Stimulated activated CD8-positive, alpha-beta memory T cell treated with anti-CD3 and anti-CD28 coated beads, Interleukin-15, amount 100 ng/mL, for 48 hours (primary cell): ENCODE measurements at places on chromosomes 6 and 20.

DNA sequence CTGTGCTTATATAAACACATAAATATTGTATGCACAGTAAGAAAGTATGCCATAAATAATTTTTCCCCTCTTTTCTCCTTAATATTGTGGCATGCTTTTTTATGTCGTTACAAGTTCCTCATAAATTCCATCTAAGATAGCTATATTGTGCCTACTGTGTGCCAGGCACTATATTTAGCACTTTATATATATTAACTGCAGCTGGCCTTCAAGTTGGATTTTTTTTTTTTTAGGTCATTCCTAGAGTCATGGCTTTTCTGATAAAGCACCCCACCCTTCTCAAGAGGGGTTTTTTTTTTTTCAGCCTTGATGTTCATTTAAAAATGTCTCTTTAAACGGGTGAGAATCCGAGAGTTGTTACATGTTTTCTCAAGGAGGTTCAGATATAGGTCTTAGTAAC lies 42.8 kb upstream of the RNF8 start:
- DNase-seq: no peak

- DNase-seq: no peak
Observed at GRCh38 chr6:113331021-113331420, 526.1 kb upstream of the MARCKS start.

DNA sequence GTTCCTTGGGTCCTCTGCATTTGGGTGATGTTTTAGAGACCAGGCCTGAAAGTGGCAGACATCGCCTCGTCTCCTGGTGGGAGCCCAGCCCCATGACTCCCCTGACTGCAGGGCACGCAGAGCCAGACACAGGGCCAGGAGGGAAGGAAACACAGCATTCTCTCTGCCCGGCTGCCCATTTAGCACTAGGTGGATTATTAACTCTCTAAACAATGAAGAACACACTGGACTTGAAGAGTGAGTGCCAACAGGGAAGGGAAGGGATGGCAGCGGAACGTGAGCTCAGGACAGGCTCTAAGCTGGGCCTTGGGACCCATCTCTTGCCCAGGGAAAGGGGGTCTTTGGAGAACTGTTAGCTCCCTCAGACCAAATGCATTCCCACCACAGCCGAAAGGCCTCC lies 80.4 kb downstream of the TBXT start:
- no peak for DNase-seq

GRCh38 chr6:87078983-87079616 lies 15.8 kb downstream of the CGA start:
- DNase-seq: peak; percentile 40

DNA sequence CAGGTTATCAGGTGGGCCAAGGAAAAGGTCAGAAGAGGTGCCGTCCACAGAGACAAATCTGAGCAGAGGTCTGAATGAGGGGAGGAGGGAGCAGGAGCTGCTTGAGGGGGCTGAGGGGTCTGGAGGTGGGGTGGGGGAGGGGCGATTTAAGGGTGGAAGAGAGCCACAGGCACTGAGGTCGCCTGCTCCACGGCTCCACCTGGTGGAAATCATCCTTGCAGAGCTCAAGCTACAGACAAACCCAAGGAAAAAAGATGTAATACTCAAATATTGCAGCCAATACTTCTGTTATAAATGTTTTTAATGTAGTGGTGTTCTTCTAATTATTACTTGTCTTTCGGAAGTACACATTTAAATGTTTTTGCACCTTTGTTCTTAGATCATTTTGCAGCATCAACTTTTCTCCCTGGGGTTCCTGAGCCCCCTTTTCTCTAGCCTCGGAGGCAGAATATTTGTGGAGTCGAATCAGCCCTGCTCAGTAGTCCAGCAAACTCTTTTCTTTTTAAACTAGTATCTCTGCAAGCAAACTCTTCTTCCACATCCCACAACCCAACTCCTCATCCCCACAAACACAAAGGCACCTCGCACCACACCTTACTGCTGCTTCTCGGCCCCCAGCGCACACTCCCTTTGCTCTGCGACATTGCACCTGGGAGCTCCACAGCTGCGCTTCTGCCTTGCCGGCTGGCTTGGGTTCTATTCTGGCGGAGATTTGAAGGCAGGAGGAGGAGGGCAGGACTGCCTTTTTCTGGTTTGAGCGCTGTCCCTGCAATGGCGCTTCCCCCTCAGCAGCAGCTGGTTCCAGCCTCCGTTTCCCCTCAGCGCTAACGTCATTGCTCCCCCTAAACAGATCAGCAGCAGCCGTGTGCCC lies 51.0 kb upstream of the TFAP2A start:
- DNase-seq: peak; percentile 4

DNA sequence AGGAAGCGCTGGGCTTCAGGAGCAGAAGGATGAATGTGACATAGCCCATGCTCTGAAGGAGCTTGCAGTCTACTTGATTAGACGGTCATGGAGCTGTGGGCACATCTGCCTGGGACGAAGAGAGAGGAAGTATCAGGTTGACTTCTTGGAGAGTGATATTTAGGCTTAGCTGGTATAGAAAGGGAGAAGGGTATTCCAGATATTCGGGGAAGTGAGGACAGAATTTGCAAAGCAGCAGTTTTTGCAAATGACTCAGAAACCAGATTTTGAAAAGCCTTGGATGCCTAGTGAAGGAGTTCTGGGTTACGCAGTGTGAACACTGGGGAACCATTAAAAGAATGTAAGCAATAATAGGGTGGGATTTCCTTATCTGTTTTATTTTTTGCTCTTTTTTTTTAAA lies 60.7 kb downstream of the EYA4 start:
- no peak for DNase-seq

GRCh38 chr20:3783068-3783489 lies 1.8 kb upstream of the SPEF1 start:
- no peak for DNase-seq

GRCh38 chr6:130164251-130164650 lies 58.5 kb downstream of the SAMD3 start:
- DNase-seq: no peak

- no peak for DNase-seq
Observed at GRCh38 chr20:6007529-6008103, 46.2 kb downstream of the LRRN4 start.

DNA sequence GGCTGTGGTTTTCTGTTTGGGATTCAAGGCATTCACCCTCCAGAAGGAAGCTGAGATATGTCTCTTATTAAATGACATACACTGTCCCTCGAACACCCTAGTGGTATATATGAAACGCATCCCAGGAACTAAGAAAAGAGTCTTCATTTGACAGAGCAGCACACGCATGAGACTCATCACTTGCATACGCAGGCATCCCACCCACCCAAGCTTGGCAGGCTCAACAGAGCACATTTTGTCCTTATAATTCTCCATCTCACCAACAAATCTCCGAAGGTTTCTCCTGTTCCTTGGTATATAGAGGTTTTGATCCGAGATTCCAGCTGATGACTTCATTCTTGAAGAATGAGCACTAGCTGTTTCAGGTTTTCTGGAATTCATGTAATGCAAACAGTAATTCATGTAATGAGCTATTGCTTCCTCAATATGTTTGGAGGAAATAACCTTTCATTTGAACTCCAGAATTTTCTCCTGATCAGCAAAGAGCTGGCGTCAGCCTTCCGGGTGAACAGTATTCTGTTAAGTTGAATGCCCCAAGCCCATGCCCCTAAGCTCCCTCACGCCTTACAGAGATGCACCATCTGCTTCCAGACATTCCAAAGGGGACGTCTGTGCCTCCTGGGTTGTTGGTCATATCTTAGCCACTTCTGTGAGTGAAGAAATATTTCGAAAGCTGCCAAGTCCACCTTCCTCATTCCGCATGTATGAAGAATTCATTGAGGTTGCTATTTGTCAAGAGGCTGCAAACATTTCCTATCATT lies 66.0 kb upstream of the CDH4 start:
- DNase-seq: no peak

DNA sequence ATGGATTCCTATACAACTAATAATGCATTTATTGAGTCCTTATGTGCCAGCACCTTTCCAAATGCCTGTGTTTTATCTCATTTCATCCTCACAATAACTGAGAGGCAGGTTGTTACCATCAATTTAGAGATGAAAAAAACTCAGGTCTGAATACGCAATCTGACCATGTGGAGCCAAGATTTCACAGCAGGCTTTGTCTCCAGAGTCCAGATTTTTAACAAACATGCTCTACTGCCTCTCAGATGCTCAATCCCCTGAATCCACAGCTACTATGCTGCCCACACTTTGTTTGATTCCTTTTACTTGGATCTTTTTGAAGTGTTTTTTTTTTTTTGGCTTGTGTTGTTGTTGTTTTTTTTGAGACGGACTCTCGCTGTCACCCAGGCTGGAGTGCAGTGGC lies 46.8 kb downstream of the B4GALT5 start:
- DNase-seq: no peak

DNA sequence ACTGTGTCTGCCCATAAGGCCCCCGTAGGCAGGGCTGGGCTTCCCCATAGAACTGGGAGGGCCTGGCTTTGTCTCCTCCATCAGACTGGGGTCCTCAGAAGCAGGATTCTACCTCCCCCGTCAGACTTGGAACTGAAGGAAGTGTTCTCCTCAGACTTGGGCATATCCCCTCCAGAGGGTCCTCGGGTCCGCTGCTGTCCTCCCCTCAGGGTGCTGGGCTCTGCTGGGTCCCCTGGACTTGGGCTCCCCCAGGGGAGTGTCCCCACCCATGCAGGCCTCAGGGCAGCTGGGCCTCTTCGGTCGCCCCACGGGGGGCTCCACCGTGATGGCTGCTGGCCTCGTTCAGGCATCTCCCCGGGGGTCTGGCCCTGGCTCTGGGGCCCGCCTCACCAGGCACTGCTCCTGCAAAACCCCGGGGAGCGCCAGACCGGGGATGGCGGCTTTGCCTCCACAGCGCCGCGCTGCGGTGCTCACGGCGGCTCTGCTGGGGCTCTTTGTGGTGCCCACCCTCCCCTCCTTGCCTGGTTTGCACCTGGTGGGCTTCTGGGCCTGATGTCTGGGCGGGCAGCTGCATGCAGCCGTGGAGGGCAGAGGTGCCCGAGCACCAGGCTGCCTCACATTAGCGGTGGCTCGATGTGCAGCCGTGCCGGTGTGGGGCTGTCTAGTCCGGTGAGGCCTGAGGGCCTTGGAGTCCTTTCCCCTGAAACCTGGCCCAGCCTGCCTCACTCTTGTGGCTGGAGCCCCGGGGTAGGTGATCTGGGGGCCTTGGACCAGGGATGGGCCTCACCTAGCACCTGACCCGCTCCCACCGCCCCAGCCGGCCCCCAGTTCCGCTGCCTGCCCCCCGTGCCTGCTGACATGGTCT lies 13.9 kb downstream of the COL20A1 start:
- no peak for DNase-seq

GRCh38 chr6:140992678-140993077 lies 1140.0 kb upstream of the GJE1 start:
- DNase-seq: no peak

DNA sequence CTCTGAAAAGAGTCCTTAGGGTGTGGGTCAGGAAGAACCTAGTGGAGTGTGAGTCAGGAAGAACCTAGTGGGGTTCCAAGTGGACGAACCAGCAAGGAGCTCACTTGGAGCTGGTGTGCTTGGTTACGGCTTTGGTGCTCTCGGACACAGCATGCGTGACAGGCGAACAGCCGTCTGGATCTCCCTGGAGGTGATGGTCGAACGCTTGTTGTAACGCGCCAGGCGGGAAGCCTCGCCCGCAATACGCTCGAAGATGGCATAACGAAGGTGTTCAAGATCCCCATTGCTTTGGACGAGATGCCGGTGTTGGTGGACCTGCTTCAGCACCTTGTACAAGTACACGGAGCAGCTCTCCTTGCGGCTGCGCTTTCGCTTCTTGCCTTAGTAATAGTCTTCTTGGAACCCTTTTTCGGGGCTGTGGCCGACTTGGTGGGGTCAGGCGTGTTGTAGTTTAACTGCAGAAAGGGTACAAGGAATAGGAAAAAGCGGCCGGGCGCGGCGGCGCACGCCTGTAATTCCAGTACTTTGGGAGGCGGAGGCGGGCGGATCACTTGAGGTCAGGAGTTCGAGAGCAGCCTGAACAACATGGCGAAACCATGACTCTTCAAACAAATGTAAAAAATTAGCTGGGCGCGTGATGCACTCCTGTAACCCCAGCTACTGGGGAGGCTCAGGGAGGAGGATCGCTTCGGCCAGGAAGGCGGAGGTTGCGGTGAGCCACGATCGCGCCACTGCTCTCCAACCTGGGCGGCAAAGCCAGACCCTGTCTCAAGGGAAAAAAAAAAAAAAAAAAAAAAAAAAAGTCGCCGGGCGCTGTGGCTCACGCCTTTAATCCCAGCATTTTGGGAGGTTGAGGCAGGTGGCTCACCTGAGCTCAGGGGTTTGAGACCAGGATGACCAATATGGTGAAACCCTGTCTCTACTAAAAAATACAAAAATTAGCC lies 48.0 kb downstream of the OR2B2 start:
- no peak for DNase-seq

DNA sequence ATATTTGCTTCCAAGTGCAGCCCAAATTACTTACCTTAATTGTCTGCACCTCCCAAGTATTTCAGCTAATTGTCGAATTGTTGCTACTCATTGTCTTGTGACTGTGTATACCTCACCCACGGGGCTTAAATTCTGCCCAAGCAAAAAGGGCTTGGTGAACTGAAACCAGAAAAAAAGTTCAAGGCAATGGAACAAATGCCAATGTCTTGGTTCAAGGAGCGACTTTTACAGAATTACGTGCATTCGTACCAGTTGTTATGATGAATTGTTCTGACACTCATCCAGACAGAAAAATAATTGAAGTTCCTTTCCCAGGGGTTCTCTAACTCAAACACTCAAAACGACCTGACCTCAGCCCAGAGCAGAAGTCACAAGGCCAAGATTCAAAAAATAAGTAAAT lies 13.9 kb upstream of the PXDC1 start:
- DNase-seq: no peak

DNA sequence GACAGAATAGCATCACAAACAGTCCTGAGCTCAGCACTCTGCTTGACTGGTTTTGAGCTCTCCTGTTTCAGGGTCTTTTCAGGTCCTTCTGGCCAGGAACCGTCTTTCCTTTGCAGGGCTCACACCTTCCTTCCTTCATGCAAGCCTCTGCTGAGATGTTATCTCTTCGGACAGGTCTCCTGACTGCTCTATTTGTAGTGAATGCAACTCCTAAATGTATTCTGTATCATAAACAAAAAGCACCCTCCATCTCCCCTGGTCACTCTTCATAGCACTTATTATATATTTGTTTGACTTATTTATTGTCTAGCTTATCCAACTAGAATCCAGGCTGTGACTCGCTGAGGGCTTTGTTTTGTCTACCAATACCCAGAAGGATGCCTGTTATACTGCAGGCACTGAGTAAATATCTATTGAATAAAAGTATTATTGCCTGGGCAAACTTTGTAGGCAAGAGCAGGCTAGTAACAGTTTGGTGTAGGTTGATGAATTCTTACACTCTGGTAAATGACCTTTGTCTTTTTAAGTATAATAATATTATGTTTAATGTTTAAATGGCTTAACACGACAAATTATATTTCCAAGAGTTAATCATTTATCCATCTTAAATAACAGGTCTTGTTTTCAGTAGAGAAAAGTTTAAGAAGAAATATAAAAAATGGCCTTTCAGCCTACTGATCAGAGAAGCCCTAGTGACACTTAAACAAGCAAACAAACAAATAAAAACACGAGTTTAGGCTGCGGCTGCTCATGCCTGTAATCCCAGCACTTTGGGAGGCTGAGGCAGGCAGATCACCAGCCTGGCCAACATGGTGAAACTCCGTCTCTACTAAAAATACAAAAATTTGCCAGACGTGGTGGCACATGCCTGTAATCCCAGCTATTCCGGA lies 199.7 kb downstream of the BCAS1 start:
- DNase-seq: no peak

- no peak for DNase-seq
Observed at GRCh38 chr20:58701431-58702160, 9.0 kb downstream of the NPEPL1 start.
